ENCODE measurements at places on chromosomes 1 and 21.

- no peak for DNase-seq
Measured at GRCh38 chr1:218765753-218766152, 407.9 kb upstream of the LYPLAL1 start.

GRCh38 chr1:52603630-52604029 lies 1.5 kb downstream of the GPX7 start:
- no peak for DNase-seq

DNA sequence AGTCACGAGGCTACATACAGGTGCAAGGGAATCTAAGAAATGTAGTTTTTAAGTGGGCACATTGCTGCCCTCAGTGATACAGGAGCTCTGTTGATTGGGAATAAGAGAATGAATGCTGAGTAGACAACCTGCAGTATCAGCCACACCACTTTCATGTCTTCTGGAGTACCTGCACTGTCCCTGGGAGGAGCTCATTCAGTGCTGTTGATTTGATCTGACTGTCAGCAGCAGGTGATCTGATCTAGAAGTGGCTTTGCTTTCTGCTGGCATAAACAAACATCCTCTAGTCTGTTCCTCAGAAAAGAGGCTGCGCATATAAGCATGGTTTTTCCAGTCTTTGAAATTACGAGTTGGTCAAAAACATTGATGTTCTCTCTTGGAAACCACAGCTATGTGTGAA lies 35.5 kb upstream of the LRRC52 start:
- no peak for DNase-seq

- DNase-seq: no peak
Measured at GRCh38 chr1:9723926-9724325, 72.4 kb downstream of the PIK3CD start.

DNA sequence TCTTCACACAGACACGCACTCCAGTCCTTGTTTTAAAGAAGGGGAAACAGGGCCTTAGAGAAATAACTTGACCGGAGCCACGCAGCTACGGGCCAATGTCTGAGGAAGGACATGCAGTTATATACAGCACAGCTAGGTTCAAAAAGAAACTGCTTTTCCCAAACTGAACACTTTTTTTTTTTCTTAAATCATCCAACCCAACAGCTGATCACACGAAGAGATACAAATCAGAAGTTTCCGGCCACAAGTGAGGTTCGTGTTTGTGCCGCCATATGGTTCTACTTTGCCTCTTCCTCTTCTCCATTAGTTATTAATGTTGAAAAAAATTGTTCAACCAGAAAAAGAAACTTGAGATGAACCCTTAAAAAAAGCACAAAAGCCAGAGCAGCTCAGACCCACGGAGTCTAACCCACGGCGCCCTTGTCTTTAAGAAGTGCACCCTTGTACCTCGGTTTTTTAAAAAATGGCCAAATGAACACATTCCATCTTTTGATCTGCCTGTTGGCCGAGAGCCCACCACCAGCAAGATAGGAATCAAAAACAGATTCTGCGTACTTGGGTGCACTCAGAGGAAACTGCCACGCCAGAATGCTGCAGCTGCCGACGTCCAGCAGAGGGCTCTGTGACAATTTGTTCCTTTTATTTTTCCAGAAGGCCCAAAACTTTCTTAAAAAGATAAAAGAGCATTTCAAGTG lies 78.9 kb downstream of the SLC66A1 start:
- DNase-seq: peak; percentile 20

GRCh38 chr1:54399765-54400164 lies 6.4 kb downstream of the SSBP3 start:
- no peak for DNase-seq

DNA sequence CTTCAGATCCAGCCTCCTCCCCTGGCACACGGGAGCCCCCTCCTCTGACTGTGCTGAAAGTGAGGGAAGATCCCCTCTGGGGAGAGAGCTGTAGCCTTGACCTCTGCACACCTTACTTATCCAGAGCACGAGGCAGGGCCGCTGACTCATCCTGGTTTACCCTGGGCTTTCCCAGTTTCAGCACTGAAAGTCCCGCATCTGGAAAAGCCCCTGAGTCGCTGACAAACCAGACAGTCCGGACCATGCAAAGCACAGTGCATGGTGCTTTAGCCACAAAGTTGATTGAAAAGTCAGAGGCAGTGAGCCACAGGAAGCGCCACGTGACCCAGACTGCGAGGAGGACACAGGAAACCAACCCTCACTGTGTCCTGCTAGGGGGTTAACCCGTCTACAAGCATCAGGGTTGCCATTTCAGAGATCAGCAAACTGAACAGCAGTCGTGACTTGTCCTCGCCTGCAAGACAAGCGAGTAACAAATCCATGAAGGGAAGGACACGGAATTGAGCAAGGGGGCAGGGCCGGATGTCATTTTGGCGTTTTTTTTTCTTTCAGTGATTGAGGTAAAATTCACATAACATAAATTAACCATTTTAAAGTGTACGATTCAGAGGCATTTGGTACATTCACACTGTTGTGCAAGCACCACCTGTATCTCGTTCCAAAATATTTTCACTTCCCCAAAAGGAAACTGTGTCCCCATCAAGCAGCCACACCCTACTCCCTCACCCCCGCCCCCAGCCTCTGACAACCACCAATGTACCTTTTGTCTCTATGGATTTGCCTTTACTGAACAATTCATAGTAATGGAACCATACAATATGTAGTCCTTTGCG lies 19.9 kb upstream of the IFNGR2 start:
- peak; percentile 60 for DNase-seq

DNA sequence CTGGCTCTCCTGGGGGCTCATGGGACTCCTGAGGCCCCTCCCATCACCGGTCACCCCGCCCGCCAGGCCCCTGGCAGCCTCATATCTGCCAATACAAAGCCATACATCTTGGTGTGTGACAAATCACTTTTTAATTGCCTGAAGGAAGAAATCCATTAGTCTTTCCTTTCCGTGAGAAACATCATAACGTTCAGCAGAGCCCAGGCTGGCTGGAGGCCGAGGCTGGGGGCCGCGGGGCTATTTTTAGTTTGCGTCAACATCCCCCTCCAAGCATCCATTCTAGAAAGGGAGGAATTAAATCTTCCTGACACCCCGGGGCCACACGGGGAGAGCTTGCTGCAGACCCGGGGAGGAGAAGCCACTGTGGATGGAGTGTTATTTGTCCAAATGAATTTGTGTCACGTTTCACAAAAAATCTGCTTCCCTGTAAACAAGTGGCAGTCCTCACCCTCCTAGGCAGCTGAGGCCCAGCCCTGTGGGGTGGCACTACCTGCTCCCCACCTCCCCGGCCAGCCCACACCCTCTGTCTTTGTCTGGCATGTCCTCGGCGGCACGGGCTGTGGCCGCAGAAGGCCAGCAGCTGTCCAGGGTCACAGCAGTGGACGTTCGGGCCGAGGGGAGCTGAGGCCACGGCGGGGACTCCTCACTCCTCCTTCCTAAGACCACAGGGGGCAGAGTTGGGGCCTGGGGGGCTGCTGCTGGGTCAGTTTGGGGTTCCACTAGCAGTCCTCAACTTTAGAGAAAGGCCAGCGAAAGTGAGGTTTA lies 236.9 kb upstream of the VAMP3 start:
- DNase-seq: no peak

GRCh38 chr1:113758631-113759332 lies 504 bp downstream of the PHTF1 start:
- DNase-seq: peak; percentile 54

DNA sequence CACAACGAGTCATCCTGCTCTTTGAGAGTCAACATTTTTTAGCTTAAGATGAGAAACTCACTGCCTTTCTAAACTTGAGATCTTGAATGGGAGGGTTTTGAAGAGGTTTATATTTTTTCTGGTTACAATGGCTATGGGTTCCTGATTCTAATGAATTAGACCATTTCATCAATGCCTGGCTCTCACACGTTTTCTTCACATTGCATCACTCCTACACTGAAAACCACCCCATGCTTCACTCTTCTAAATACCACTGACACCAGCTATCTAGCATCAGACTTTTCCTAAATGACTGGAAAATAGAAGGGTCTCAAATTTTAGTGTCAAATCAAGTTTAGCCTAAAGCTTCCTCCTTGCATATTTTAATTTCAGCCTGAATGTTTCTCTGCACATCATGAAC lies 606.1 kb upstream of the USP24 start:
- no peak for DNase-seq

DNA sequence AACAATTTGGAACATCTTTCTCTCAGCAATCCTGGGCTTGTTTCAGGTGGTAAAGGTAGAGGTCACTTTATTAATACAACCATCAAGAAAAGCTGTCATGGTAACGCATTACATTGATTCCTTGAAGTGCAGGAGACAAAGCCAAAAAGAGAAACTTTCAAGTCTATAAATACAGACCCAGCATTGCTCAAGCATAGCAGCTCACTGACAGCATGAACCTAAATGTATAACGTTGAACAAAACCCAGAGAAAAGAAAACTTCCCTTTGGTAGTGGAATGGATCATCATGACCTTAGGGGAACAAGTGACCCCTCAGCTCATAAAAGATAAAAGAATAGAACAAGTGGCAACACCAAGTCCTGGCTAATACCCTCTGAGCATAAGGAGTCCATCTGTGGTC lies 332.2 kb downstream of the NTNG1 start:
- DNase-seq: no peak

GRCh38 chr1:205998457-205999241 lies 4.5 kb downstream of the RAB7B start:
- DNase-seq: no peak

- DNase-seq: no peak
Measured at GRCh38 chr1:61839679-61840078, 97.4 kb downstream of the PATJ start.

GRCh38 chr1:218510153-218510772 lies 165.1 kb downstream of the TGFB2 start:
- no peak for DNase-seq

DNA sequence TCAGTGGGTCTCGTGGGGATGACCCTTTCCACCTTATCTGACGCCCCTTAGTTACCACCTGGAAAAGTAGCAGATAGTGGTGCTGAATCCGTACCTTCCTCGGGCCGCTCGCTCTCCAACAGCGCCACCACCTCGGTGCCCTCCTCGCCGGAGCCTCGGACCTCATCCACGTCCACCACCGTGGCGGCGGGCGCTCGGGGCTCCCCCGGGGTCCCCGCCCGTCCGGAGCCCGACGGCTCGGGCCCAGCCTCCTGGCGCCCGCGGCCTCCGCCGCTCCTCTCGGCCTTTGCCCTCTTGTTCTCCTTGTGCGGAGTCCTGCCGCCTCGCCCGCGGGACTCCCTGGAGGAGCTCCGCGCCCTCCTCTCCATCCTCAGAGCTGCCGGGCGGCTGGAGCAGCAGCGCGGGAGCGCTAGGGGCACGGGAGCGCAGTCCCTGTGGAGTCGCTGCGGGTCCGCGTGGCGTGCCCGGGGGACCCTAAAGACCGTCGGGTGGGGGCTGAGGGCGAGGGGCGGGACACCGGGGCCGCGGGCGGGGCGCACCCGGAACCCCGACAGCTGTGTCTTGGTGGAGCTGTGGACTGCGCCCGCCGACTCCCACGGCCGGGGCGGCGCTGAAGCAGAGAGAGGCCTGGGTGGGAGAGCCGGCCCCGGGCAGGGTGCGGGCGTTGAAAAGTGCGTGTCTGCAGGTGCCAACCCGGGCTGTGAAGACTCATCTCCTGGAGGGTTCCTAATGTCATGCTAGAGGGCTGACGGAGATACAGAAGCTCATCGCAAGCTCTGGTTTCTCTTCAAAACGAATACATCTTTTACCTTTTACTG lies at the start of gene NPHS2:
Gene NPHS2, minus strand, starts transcription at position 452 of the 818 bp plus-strand sequence. Its CDS starts 84 bp downstream, at position 368.
- DNase-seq: no peak

DNA sequence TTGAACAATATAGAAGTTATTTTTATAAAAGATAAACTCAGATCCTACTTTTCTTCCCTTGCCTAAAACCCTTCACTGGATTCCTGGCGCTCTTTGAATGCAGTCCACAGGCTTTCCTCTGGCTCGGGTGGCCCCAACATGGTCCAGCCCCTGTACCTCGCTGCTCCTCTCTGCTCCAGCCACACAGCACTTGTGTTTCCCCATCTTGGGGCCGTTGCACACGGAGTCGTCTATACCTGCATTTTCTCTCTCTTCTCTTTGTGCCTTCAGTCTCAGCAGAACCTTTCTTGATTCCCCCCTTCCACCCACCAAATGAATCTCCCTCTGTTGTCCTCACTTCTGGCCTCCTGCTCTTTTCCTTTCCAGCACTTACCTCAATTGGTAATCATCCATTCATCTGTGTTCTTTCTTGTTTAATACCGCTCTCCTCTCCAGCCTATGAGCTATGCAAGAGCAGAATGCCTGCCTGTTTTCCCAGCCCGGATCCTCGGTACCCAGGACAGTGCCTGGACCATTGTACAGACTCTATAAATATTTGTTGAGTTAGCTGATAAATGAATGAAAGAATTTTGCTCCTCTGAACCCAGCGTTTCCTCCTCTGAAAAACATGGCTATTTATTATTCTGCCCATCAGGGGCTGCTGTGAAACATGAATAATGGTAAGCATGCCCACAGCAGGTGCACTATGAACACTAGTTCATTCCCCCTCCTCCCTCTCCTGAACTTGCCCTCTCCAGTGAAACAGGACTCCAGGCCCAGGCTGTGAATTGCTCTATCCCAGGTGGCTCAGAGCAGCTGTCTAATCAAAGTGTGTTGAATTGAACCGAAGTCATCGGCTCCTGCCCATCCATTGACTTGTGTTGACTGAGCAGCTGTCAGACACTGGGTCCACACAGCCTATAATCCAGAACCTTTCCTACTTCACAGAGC lies 266.9 kb downstream of the PTPRU start:
- no peak for DNase-seq

GRCh38 chr1:56787330-56787729 lies 31.9 kb downstream of the FYB2 start:
- DNase-seq: no peak
